ENCODE measurements at places on chromosomes 4 and X.

GRCh38 chr4:81106150-81106549, 75.6 kb downstream of the BMP3 start:
- DNase-seq: no peak

DNA sequence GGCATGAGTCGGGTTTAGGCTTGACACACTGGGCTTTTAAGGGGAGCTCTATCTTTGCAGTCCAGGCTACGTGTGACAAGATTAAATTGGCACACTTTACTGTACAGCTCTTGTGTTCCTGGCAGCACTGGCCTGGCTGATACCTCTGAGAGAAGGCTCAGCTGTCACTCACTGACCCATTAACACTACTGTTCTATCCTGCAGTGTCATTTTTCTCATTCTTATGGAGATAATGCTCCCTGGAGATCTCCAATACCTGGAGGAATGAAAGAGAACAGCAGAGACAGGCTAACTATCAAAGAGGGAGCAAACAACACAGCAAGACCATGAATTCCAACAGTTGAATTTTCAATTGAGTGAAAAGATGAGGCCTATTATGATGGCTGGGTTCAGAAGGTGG, 1.7 kb upstream of the PDHA2 start:
- no peak for DNase-seq

DNA sequence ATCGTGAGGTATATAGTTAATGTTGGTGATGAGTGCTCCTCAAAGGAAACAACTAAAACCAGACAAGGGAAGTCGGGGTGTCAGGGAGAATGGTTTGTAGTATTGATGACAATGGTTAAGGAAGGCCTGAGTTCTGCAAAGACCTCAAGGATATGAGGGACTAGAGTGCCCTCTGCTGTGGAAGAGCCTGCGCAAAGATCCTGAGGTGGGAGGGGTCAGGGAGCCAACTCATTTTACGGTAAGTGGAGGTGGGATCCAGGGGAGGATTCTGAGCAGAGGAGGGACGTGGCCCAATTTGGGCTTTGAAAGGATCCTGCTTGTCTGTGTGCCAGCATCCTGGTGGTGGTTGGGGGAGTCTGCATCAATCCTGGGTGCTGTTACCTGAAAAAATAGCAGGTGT, 11.3 kb downstream of the UBA1 start:
- no peak for DNase-seq

GRCh38 chrX:54358424-54359211, 772 bp upstream of the WNK3 start:
- DNase-seq: no peak

GRCh38 chr4:8123389-8123788, 35.2 kb downstream of the ABLIM2 start:
- DNase-seq: no peak

DNA sequence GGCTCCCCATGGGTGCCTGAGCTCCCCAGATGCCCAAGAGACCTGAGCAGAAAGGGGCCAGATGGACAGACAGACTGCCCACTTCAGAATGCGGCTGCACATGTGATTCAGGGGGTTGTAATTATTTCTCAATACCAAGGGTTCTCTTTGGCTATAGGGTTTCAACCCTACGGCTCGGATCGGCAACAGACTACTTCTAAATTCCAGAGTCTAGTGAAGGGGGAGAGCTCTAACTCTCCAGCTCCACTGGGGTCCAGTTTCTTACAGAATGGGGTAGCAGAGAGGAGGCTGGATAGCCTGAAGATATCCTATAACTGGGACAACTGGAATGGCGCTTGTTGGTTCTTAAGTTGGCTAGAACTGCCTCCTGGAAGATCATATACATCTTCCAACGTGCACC, 136.3 kb downstream of the MGST2 start:
- DNase-seq: no peak

GRCh38 chr4:150970685-150971151, 44.4 kb downstream of the LRBA start:
- no peak for DNase-seq

DNA sequence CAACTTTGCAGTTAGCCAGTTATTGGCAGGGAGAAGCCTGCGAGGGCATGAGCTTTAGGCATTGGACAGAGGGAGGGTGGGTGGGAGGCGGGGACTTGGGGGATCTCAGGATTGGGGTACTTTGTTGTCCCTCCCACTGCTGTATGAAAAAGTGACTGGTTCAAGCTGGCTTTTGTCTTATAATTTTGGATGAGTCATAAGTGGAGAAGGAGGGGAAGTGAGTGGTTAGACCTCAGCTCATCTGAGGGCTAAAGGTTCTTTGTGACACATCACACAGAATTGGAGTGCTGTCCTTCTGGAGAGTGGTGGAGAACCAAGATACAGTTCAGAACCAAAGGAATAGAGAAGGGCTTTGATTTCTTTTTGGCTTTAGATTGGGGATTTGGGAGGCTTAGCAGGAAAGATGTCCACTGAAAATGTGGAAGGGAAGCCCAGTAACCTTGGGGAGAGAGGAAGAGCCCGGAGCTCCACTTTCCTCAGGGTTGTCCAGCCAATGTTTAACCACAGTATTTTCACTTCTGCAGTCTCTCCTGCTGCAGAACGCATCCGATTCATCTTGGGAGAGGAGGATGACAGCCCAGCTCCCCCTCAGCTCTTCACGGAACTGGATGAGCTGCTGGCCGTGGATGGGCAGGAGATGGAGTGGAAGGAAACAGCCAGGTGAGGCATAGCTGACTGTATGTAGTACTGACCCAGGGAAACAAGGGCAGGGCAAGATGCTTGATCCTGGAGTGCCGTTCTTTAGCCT, at the start of gene SLC4A4:
Gene SLC4A4, plus strand, starts transcription at position 175 of the 748 bp plus-strand sequence.
- DNase-seq: no peak

- no peak for DNase-seq
These were observed 33.3 kb downstream of the TMSB4X start for GRCh38 chrX:13008189-13008533.

GRCh38 chr4:144967161-144967560, 130.8 kb downstream of the ANAPC10 start:
- DNase-seq: no peak

DNA sequence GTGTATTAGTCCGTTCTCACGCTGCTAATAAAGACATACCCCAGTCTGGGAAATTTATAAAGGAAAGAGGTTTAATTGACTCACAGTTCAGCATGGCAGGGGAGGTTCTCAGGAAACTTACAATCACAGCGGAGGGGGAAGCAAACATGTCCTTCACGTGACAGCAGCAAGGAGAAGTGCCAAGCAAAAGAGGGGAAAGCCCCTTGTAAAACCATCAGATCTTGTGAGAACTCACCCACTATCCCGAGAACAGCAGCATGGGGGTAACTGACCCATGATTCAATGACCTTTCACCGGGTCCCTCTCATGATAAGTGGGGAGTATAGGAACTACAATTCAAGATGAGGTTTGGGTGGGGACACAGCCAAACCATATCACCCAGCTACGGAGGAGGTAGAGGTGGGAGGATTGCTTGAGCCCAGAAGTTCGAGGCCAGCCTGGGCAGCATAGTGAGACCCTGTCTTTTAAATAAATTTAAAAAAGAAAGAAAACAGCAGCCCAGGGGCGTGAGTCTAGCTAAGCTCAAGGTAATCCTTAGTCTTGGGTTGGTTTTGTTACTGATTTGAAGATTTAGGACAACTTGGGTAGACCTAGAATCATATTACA, 46.4 kb upstream of the TMEM131L start:
- DNase-seq: no peak

GRCh38 chr4:37014584-37014983, 230.0 kb upstream of the NWD2 start:
- no peak for DNase-seq

GRCh38 chr4:18675586-18676525, 654.3 kb upstream of the LCORL start:
- no peak for DNase-seq
